ENCODE measurements at places on chromosomes 7 and 10.

- no peak for DNase-seq
These were observed 212.3 kb upstream of the SLC26A5 start for GRCh38 chr7:103658055-103659005.

DNA sequence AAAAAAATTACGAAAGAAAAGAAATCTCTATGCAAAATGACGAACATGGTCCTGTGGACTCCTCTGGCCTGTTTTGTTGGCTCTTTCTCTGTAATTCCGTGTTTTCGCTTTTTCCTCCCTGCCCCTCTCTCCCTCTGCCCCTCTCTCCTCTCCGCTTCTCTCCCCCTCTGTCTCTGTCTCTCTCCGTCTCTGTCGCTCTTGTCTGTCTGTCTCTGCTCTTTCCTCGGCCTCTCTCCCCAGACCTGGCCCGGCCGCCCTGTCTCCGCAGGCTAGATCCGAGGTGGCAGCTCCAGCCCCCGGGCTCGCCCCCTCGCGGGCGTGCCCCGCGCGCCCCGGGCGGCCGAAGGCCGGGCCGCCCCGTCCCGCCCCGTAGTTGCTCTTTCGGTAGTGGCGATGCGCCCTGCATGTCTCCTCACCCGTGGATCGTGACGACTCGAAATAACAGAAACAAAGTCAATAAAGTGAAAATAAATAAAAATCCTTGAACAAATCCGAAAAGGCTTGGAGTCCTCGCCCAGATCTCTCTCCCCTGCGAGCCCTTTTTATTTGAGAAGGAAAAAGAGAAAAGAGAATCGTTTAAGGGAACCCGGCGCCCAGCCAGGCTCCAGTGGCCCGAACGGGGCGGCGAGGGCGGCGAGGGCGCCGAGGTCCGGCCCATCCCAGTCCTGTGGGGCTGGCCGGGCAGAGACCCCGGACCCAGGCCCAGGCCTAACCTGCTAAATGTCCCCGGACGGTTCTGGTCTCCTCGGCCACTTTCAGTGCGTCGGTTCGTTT lies 83.5 kb upstream of the SLF2 start:
- no peak for DNase-seq

GRCh38 chr10:77268721-77269120 lies 368.9 kb downstream of the KCNMA1 start:
- no peak for DNase-seq

DNA sequence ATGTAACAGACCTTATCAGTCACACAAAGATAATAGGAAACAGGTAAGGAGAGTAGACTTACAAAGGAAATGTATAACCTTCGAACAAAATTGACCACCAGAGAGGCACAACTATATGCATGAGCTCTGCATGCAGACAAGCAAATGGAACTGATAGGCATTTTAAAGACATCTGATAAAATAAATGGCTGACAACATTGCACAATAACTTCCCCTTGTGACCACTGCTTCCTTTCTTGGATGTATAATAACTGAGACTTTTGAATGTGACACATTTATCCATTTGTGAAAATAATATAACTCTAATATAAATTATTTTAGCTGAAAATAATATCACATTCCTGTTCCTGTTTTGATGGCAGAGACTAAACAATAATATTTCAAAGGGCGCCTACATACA lies 654.2 kb upstream of the STEAP1 start:
- no peak for DNase-seq

GRCh38 chr7:102873470-102874165 lies 39.2 kb upstream of the LRRC17 start:
- DNase-seq, result no peak

DNA sequence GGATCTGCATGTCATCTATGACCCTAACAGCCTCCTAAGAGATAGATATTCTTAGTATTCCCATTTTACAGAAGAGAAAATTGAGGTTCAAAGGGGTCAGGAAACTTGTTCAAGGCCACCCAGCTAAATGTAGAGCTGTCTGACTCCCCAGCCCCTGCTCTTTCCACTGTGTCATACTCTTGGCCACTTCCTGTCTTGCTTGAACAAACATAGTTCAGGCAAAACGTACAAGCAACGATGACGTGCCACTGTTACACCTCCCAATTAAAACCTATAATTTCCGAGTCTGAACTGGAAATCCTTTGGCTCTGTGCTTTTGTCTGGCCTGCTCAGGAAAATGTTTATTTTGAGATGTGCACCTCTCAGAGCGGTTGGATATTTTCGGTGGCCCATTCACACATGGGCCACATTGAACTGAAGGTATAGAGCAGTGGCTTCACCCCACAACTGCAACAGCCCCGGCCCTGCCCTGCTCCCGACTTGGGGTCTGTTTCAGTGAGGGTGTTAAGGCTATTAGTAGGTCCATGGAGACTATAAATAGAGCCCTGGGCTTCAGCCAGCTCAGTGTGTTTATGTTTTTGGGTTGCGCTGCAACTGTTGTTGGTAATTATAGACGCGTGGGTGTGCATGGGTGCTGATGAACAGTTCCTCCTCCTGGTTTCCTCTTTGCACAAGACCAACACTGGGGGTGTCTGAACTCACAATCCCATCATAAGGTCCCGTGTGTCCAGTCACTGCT lies 172.3 kb upstream of the ADO start:
- DNase-seq, result peak; percentile 71

DNA sequence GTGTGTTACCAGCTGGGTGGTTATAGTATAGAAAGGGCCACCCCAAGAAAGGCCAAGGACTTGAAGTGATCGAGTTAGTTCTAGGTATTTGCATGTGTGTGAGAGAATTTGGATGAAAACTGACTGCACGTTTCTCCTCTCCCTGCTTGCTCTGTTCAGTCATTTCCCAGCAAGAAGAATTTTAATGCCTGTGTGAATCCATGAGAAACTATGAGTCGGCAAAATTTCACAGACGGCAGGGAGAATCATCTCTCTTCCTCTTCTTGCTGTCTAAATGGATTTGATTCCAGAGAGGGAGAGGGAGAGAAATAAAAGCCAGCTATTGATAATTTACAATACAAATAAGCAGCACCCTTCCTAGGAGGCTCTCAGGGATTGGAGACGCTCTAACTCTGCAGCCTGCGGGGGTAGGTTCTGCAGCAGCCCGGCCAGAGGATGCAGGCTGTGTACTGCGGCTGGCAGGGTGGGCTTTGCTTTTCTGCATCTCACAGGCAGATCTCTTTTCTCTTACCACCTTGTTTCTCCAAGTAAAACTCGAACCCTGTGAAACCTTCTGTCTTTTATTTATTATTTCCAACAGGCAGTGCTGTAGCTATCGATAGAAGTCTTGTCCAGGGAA lies 183.6 kb downstream of the TCF7L2 start:
- DNase-seq, result no peak

- no peak for DNase-seq
These were observed 82.8 kb downstream of the CDK6 start for GRCh38 chr7:92753614-92754013.

GRCh38 chr7:21412957-21413356 lies 14.9 kb upstream of the SP4 start:
- no peak for DNase-seq

- DNase-seq, result no peak
These were observed 83.1 kb upstream of the EGR2 start for GRCh38 chr10:62899311-62899710.

DNA sequence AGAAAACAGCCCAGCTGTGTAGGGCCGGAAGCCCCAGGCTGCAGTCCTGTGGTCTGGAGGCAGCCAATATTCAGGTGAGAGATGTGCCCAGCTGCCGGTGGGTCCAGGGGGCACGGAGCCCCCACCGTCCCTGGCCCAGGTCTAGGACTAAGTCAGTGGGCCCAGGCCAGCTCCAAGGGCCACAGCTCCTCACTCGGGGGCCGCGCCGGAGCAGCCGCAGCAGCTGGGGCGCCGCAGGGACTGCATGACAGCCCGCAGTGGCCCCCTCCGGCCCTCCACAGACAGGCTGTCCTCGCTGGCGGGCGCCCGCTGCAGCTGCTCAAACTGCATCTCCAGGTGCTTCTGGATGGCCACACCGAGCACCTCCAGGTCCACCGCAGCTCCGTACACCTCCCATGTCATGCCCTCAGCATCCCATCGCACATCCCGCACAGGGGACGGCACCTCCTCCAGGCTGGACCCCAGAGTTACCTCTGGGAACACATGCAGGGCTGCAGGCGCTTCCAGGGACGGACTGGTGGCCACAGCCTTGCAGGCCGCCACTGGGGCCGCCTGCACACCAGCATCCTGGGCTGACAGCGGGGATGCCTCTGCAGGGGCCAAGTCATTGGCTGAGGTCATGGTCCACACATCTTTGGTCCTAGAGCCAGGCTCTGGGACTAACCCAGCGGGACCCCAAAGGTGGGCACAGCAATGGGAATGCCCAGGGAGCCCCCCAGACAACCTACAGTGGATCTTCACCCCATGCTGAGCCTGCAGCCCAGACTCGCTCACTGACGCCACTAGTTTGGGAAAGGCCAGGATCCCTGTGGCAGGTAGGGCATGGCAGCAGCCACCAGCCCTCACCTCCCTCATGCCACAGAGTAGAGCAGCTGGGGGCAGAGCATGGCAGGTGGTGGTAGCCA lies 7.0 kb downstream of the GPRIN2 start:
- no peak for DNase-seq

DNA sequence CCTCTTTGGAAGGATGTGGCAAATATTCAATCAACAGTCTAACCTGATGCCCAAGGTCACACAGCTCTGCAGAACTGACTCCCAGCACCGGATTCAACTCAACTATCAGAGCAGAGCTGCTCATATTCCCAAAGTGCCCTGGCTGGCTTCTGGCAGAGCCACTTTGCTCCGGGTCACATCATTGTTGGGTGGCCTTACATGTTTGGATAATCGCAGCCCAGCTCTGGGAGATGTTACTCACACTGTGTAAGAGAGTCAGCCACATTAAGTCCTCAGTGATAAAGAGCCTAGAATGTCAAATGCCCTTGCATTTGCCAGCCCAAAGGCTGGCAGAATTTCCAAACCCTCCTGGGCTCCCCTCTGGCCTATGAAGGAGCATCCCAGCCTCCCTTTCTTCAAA lies 79.8 kb upstream of the PDE1C start:
- DNase-seq, result no peak

- no peak for DNase-seq
These were observed 48.1 kb downstream of the MYO3A start for GRCh38 chr10:25982107-25982506.

DNA sequence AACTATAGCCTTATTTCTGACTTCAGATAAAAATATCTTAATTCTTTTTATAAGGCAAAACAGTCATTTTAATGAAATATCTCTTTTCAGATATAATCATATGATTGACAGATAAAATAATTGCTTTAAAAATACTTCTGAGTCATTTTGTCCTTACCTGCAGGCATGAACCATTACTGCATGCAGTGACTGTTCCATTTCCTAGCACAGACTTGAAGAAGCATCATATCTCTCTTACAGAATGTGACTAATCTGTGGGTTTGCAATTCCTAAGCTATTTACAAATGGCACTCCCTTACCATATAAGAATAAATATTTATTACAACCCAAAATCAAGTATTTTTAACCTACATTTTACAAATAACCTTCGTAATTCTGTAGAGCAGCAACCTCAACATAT lies 120.7 kb downstream of the SRPK2 start:
- DNase-seq, result no peak

GRCh38 chr10:16909961-16910792 lies 93.0 kb upstream of the RSU1 start:
- no peak for DNase-seq

DNA sequence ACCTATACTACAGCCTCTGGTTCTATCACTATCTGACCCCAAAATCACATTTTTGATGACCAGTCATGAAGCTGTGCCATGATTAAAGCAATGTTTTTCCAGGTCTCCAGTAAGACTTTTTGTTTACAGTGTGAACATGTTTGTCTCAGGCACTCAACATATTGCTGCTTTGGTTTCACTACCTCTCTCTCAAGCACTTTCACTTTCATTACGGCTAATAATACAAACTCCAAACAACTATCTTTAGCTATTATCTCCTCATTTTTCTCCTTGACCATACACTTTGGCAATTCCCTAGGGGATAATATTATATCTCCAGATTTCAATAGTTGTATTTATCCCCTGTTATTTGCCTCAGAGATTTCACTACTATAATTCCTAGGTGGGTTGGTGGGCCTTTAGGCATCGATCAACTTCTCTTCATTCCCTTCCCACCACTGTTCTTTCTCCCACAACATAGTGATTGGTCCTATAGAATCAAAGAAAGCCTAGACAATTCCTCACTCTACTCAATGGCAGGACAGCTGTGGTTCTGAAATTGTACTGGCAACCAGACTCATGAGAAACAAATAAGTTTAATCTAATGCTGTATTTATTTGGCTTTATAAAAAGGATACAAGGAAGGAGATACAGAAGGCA lies 261.4 kb upstream of the ZWINT start:
- DNase-seq, result no peak

DNA sequence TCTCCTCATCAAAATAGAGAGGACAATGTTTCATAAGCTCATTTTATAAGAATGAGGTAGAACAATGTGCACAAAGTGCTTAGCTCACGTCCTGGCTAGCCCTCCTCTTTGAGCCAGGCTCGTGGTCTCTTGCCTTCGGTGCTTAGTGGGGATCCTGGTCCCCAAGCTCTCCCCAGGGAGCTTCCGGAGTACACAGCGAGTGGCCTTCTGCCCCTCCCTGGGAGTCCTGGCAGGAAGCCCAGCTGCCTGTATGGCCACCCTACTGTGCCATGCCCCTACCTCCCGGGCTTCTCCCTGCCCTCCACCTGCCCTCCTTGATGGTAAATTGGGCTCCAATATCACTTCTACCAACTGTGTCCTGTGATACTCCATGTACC lies 868 bp downstream of the MYO1G start:
- DNase-seq, result no peak

DNA sequence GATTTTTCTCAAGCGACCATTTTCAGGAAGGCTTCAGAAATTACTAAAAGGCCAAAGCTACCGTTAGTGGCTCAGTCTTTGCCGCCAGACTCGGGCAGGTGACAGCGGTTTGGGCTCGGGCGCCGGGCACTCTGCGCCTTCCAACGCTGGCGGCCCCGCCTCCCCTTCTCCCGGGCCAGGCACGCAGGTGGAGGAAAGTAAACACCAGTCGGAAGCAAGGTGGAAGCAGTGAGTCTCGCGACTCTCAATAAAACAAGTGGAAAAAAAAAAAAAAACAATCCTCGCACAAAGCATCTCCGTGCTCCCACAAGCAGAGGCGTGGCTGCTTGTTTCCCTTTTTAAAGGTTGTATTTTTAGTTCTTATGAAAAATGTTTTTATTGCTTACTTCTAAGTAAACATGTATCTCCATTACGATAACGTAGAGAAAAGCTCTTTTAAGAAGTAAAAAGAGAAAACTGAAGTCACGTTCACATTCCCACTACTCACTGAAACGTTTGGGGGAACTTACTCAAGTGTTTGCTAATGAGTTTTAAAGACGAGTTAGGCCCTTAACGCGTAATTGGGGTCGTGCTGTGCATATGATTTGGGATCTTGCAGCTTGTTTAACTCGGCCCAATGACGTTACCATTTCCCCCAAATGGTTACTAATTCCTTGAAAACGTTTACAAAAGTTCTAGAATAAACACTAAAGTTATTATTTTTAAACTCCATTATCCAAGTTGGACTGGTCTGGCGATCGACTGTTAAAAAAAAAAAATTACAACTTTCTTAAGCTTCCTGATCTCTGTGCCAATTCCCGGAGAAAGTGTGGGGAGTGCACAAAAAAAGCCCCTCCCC lies 864 bp downstream of the CDCA7L start:
- DNase-seq, result peak; percentile 8

GRCh38 chr10:91036807-91037411 lies 116.0 kb upstream of the ANKRD1 start:
- DNase-seq, result no peak
